ENCODE measurements at places on chromosomes 12 and 14.
A peak's percentile ranks its signal among the peaks of the same experiment; 100 is the strongest.

- DNase-seq, result no peak
Measured at GRCh38 chr14:104509673-104510072, 69.9 kb upstream of the C14orf180 start.

- peak; percentile 61 for DNase-seq
Measured at GRCh38 chr12:6914246-6914946, at the start of gene ENO2. Gene ENO2 (plus strand): TSS chr12:6914580. CDS start chr12:6915833, 1,253 bp downstream.

- DNase-seq, result no peak
Measured at GRCh38 chr12:45379261-45379660, 163.4 kb downstream of the ANO6 start.

DNA sequence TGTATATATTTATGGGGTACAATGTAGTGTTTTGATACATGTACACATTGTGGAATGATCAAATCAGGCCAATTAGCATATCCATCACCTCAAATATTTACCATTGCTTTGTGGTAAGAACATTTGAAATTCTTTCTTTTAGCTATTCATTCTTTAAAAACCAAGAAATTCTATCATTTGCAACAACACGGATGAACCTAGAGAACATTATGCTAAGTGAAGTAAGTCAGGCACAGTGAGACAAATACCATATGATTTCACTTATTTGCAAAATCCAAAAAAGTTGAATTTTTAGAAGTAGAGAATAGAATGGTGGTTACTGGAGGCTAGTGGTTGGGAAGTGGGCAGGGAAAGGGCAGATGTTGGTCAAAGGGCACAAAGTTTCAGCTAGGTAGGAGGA, 129.3 kb upstream of the PTPRQ start:
- DNase-seq, result no peak

- no peak for DNase-seq
Measured at GRCh38 chr12:5259523-5259922, 172.4 kb upstream of the NTF3 start.

DNA sequence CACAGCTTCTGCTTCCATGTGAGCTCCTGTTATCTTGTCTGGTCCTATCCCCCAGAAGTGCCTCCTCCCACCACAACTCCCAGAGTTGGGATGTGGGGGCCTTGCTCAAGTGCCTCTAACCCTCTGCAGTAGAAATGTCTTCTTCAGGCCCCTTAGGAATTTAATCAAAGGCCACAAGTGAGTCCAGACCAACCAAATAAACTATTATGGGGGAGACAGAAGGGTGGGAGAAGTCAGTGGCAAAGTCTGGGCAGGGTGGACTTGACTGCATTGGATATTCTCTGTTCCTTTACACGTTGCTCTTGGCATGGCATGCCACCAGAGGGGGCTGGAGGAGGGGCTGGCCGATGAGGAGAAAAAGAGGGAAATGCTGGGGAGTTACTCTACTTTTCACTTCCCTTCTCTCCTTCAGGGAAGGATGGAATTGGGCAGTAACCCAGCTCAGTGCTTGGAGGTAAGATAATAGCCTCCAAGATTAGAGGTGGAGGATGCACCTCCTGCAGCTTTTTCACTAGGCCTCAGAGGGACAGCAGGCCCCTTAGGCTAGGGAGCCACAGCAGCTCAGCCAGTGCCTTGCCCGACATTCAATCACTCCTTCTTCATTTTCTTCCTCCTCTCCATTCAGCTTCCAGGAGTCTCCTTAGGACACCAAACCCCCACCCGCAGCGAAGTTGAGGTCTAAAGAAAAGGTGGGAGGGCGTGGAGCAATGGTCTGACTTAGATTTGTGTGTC, 1.2 kb upstream of the AP1G2 start:
- no peak for DNase-seq

GRCh38 chr12:79521576-79521975, 169.2 kb downstream of the PAWR start:
- no peak for DNase-seq

DNA sequence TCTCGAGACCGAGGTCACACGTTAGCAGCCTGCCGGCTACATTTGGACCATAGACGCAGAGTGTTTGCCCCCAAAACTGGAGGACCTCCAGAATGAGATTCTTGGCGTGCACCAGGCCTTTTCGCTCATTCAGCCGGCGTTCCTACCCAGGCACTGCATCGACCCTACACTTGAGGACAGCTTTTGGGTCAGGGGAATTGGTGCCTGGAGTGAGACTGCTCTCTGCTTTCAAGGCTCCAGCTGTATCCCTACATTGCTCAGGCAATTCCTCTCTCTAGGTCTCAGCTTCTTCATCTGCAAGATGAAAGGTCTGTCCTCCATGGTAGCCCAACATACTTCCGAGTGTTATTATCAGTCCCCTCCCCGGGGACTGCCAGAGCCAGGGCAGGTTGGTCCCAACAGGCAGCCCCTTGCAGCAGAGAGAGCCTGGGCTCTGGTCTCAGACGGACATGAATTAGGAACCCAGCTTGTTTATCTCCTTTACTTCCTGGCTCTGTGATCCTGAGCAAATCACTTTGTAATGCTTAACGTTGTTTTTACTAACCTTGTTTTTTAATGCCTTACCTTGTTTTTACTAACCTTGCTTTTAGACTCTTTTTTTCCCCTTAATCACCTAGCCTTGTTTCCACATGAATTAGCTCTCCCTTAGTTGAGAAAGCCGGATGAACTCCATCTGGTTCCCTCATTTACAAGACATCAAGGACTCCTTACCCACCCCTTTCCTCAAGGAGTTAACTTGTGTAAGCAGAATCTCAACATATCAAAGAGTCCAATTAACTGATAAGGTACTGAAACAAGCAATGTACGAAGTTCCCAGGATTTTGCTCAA, 892 bp downstream of the TCHP start:
- DNase-seq, result no peak

GRCh38 chr12:94329366-94329765, 130.3 kb downstream of the CEP83 start:
- DNase-seq, result no peak

DNA sequence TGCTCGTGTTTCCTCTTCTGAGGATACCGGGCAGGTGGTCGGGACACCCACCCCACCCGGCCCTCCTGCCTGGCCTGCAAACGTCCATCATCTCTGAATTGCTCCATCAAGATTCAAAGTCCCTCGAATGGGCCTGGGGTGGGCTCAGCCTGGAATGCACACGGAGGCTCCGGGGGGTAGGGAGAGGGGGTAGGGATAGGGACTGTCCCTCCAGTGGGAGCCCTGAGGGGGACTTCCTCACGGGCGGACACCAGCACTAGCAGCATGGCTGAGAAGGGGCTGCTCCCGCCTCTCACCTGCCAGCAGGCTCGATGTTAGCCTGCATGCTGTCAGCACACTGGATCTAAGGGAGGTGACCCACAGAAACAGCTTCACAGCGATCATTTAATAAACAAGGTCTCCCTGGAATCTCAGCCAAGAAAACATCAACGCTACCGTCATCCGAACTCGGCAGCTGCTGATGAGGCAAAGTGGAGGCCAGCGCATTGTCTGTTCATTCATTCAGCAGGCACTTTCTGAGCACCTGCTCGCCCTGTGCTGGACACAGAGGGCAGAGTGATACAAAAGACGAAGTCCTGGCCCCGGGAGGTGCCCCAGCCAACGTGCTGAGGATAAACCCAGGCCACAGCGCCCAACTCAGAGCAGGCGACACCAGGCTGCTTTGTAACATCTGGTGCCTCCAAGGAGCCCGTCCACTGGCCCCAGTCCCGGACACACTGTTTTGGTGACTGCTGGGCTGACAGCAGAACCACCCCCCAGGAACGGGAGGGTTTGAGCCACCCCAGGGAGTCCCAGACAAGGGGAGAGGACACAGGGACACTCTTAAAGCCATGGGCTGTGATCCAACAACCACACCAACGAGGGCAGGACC, 6.3 kb downstream of the TMEM179 start:
- DNase-seq, result no peak

GRCh38 chr14:91336093-91336450, 81.5 kb downstream of the CCDC88C start:
- DNase-seq, result no peak

DNA sequence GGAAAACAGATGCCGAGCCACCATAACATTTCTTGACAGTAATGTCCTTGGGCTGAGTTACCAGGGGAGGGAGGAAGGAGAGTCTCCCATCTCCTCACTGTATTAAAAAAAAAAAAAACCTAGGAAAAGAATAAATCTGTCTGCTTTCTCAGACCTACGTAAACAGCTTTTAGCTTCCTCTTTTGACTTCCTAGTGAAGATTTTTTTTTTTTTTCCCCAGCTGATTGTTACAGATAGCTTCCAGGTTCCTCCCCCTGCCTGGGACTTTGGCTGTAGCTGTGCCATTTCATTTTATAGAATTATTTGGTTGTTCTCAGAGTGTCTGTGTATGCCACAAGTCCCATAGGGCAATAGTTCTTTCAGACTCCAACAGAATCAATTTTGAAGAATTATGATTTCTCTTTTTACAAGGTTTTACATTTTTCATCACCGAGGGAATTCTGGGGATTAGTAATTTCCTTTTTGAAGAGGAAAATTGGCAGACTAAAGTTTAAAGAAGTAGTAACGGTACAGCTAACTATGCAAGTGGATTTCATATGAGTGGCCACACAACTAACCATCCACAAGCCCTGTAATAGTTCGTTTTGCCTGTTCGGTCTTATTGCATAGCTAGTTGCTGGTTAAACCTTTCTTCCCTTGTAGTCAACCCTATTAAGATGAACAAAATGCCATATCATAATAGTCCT, 23.1 kb upstream of the GNS start:
- DNase-seq, result no peak

DNA sequence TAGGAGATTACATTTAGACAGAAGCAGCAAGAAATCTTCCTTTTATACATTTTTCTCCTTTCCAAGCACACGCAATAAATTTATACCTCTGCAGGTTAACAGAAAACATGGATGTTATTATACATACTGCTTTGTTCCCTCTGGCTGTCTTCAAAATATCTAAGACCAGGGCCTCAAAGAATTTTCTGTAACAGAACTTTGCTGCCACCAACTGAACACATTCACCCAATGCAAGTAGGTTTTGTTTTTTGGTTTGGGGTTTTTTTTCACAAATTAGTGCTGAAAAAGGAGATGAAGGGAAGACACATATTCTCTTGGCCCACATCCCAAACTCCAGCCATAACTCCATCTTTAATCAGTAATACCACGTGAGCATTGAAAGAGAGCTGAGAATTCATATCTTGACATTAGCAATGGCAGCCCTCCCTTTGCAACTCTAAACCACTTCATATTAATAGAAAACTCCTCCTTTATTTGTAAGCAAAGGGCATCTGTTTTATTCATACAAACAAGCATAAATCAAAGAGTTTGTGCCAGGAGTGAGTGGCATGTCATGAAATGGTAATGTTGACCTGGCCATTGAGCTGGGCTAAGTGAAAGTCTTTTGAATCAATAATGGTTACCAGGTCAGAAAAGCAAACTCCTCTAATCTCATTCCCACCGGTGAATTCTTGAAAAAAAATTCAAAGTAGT, 150.8 kb upstream of the FSCB start:
- DNase-seq, result no peak

GRCh38 chr12:107568718-107569117, 116.9 kb upstream of the PWP1 start:
- no peak for DNase-seq

GRCh38 chr12:86634456-86635410, 378.5 kb upstream of the MGAT4C start:
- DNase-seq, result no peak

GRCh38 chr12:12017135-12017581, 53.6 kb upstream of the BCL2L14 start:
- no peak for DNase-seq

DNA sequence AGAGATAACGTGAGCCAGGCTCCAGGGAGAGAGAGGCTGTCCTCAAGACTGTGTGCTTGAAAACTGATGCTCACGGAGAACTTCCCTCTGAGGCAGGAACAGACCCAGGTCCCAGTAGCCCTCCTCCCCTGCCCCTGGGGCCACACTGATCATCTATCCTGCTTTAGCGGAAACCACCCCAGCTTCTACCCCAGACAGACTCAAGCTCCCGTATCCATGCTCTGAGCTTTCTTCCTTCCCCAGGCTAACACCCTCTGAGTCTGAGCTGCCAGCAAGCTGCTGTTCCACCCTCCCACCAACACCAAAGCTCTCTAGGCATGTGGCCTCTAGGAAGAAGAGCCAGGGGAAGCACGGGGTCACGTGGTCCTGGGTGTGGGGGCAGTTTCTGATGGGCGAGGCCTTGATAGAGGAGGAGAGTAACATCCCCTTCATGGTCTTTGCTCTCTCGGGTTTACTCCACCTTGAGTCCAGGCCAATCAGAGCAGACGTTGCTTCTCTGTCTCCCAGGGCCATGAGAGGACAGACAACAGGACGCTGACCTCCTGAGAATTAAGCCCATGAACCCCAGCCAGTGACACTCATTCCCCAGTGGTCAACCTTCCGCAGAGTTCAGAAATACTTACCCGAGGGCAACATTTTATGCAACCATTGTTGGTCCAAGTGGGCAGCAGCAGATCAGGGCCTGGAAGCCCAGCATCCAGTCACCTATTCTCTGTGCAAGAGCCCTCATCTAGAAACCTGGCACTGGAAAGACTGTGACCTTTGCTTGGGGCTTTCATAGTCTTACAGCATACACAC, 1.4 kb downstream of the PCK2 start:
- DNase-seq, result peak; percentile 31

DNA sequence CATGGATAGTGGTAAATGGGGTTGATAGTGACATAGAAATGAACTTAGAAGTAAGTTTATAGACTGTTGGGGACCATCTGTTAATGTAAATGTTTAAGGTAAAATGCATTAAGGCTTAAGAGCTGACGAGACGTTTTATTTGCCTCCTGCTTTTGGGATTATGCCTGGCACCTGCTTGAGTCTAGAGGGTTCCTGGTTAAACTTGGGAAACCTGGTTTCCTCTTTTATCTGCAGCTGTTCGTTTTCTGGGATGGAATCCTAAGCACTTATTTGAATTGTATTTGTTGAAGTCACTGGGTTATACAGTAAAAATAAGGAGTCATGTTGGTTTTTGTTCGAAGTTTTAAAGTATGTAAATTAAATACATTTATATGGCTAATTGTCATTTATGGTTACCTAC, 914.7 kb downstream of the NRXN3 start:
- DNase-seq, result no peak

DNA sequence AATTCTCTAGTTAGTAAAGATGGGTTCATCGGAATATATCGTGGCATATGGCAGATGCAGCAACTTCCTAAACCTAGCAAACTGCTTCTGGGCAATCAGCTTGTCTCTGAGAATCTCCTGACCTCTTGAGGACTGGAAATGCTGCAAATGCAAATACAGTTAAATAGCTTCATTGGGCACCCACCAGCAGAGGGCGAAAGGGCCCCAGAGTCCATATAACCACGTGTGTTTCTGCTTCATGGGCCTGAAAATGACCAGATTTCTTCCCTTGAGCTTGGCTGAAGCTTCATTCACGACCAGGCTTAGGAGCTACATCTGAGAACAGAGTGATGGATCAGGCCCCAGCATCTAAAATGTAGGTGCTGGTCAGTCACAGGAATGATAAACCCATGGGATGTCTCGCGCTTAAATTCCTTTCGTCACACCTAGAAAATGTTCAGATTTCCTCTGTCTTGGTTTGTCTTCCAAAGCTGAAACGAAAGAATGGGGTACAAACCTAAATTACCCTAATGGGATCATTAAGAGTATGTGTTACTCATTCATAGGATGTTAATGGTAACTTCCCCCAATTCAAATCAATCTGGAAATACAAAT, 1482.5 kb upstream of the TMEM132C start:
- no peak for DNase-seq

GRCh38 chr12:61546296-61546695, 713.9 kb upstream of the USP15 start:
- no peak for DNase-seq

- no peak for DNase-seq
Measured at GRCh38 chr14:94771158-94771905, 1.4 kb upstream of the GSC start.

All from activated naive CD8-positive, alpha-beta T cell treated with anti-CD3 and anti-CD28 coated beads, Interleukin-2, amount 50 U/mL, for 16 hours (primary cell).